T-cell (primary cell): ENCODE measurements at places on chromosomes 2 and 18. TPM values are rescaled to one million over a fixed set of nuclear protein-coding genes. Genes with fewer than 3 reads are reported as not detected.

MBP gene
- 152 TPM for total RNA-seq

- peaks cover 12% of the 10 kb centered on the region for H3K4me1 ChIP-seq
- H3K27me3 ChIP-seq, result no peaks in the 10 kb centered on the region
- DNase-seq, result no peak
- H3K36me3 ChIP-seq, result no peaks in the 10 kb centered on the region
- H3K4me3 ChIP-seq, result no peak overlapping the region
These were observed 79.9 kb upstream of the FAM237A start for GRCh38 chr2:206562375-206562774.

- H3K4me1 ChIP-seq, result peaks cover 13% of the 10 kb centered on the region
- DNase-seq, result peak; percentile 35
- H3K27me3 ChIP-seq, result no peaks in the 10 kb centered on the region
- no peak overlapping the region for H3K27ac ChIP-seq
- no peaks in the 10 kb centered on the region for H3K36me3 ChIP-seq
These were observed 37.9 kb downstream of the MTERF4 start for GRCh38 chr2:241064008-241064801.

GRCh38 chr2:134943540-134943939 lies 24.9 kb downstream of the CCNT2 start:
- no peaks in the 10 kb centered on the region for H3K4me1 ChIP-seq
- H3K4me3 ChIP-seq, result no peak overlapping the region
- no peaks in the 10 kb centered on the region for H3K27me3 ChIP-seq
- H3K36me3 ChIP-seq, result peaks cover 11% of the 10 kb centered on the region
- no peak overlapping the region for H3K27ac ChIP-seq
- no peak for DNase-seq
